ENCODE measurements at places on chromosomes 5 and 9. TPM values are rescaled to one million over a fixed set of nuclear protein-coding genes. Genes with fewer than 3 reads are reported as not detected.

SLC46A2 gene
- total RNA-seq, result not detected

SGCD gene
- total RNA-seq, result not detected

SLC25A2 gene
- total RNA-seq, result 0.22 TPM

SPATA31C1 gene
- not detected for total RNA-seq

STPG3 gene
- not detected for total RNA-seq

DNA sequence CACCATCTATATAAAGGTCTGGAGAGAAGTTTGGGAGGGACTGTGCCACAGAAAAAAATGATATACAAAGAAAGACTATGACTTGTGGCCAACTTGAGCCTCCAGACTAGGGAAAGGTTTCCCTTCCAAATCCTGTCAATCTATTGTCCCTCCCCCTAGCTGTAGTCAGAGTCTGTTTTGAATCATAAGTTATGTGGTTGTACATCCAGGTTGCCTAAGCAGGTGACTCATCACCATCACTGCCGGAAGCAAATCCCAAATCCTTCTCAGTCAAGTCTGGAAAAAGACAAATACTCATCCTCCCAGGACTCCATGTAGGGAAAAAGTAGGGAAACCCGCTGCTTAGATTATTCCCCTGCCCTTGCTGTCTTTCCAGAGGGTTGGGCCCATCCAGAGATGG, 235.7 kb downstream of the CDK5RAP2 start:
- no peak for DNase-seq

GRCh38 chr9:120876842-120877240, at the start of gene PHF19:
Gene PHF19 (minus strand): TSS chr9:120877188. CDS start chr9:120874741, 2,447 bp downstream.
- DNase-seq, result no peak

DNA sequence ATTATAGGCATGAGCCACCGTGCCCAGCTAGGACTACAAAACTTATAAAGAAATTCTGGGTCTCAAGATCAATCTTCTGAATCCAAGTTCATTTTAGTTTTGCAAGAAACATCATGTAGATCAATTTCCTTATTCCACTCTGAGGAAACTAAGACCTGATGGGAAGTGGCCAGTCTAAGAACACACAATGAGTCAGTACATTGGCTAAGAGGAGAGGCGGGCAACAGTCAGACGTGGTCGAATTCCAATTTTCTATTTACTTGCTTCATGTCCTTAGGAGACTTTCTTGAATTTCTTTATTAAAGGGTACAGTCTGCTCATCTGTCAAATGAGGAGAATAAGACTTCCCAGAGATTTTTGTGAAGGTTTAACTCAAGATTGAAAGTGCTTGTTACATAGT, 432.1 kb upstream of the BRINP1 start:
- no peak for DNase-seq

GRCh38 chr9:95991326-95991725, 115.8 kb downstream of the ERCC6L2 start:
- no peak for DNase-seq

- no peak for DNase-seq
Observed at GRCh38 chr5:34900652-34901051, 14.7 kb downstream of the RAD1 start.

DNA sequence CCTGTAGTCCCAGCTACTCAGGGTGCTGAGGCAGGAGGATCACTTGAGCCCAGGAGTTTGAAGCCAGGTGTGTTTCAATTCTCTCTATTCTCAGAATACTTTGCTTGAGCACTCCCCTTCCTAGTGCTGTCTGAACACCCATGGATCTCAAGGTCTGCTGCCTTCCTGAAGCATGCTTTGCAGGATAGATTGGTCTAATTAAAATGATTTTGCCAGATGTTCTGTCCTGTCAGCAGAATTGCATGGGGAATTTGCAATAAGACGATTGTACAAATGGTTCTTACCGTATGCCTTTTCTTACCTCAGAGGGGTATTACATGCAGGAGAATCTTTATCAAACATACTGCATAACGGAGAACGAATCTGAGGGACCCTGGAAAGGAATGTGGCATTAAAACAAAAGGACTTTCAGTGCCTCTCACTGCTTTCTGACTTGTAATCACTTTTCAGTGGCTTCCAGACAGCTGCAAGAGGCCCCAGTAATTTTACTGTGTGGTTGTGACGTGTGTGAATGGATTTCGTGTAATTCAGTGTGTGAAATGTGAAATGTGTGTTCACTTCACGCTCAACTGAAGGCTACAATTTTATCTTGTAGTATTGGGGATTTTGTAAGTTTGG, 587.2 kb upstream of the SEMA6A start:
- no peak for DNase-seq

GRCh38 chr5:35129921-35130485, 82.3 kb upstream of the AGXT2 start:
- peak; percentile 26 for DNase-seq

DNA sequence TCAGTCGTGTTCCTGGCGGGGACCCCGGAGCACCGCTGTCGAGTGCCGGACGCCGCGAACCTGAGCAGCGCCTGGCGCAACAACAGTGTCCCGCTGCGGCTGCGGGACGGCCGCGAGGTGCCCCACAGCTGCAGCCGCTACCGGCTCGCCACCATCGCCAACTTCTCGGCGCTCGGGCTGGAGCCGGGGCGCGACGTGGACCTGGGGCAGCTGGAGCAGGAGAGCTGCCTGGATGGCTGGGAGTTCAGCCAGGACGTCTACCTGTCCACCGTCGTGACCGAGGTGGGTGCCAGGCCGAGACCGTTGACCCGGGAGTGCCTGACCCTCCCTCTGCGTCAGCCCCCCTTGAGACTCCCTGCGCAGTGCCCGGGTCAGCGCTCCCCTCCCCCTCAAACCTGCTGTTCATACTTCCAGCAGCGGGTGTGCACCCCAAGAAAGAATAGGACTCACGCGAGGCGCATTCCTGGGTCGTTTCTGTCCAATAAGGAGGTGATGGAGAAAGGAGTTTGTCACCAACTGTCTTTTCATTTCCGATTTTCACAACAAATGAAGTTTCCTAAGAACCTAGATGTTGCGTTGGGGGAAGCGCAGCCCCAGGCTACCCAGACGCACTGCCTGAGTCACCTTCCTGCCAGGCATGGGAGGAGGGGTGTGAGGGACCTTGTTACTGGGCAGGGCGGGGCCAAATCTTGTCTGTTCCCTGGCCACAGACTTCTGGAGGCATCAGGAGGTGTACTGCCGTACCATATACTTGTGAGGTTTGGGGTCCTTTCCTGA, 722 bp downstream of the SLC22A4 start:
- peak; percentile 69 for DNase-seq

GRCh38 chr9:137452761-137453642, 6.1 kb downstream of the NSMF start:
- no peak for DNase-seq

DNA sequence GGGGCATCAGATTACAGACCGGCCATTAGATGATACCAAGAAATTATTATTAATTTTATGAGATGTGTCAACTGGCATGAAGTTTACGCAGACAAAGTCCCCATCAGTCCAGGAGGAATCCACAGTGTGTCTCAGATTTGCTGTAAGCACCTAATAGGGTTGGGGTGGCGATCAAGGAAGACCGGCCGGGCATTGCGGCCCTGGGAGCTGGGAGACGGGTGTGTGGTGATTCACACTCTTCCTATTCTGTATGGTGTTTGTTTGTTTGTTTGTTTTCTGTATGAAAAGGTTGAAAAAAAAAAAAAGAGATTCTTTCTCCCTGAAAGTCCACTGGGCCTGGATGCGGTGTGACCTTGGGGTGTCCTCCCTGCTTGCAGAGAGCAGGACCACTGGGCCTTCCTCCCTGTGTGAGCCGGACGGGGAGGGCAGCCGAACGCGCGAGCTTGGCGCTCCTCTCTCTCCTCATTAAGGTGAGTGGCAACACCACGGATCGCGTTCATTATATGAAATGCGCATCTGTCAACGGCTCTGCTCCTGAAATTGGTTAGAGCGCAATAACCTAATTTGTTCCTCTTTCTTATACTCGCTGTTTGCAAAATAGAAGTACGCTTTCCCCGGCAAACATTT, 15.1 kb downstream of the RASGEF1C start:
- DNase-seq, result no peak

GRCh38 chr5:159833088-159833487, 83.2 kb upstream of the ADRA1B start:
- no peak for DNase-seq

DNA sequence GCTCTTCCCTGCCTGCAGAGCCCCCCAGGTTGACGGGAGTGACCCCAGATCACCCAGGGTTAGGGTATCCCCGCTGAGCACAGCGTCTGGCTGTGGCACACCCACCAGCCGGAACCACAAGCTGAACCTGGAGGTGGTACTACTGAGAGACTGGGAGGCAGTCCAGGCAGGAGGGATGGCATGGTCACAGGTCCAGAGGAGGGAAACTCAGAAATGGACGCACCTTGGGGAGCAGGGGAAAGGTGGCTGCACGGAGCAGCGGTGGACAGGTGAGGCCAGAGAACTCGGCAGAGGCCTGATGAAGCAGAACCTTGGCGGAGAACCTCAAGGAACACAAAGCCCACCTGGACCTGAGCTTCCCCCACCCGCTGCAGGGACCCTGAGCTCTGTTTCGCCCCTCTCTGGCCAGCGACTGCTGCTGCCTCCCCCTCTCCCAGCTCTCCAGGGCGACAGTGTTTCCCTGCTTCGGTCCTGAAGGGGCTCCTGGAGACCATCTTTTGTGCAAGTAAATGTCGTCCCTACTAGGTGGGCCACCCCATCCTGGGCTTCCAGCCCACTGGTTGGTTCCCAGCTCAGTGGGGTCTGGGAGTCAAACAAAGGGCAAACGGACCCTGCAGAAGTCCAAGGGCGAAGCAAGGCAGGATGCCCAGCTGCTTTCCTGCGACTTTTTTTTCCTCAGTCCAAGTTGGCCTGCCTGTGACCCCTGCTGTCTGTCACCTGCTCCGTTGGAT, 845 bp downstream of the ADGRD2 start:
- DNase-seq, result no peak

DNA sequence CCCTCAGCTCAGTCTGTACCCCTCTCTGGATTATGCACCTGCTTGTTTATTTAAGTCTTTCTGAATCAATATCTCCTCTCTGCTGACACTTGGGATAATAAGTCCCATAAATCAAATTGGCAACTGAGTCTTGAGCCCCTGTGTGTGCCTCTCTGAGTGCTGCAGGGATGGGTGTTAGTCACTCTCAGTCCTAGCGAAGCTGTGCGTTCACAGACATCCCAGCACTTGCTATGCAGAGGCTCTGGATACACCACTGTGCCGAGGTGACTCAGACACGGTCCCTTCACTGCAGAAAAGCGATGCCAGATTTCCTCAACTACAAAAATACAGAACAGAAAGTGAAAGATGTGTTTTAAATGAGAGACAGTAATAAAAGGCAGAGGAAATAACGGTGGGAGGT, 4.1 kb upstream of the KCNMB1 start:
- DNase-seq, result peak; percentile 46

GRCh38 chr5:38722918-38723317, 122.9 kb upstream of the OSMR start:
- DNase-seq, result no peak

DNA sequence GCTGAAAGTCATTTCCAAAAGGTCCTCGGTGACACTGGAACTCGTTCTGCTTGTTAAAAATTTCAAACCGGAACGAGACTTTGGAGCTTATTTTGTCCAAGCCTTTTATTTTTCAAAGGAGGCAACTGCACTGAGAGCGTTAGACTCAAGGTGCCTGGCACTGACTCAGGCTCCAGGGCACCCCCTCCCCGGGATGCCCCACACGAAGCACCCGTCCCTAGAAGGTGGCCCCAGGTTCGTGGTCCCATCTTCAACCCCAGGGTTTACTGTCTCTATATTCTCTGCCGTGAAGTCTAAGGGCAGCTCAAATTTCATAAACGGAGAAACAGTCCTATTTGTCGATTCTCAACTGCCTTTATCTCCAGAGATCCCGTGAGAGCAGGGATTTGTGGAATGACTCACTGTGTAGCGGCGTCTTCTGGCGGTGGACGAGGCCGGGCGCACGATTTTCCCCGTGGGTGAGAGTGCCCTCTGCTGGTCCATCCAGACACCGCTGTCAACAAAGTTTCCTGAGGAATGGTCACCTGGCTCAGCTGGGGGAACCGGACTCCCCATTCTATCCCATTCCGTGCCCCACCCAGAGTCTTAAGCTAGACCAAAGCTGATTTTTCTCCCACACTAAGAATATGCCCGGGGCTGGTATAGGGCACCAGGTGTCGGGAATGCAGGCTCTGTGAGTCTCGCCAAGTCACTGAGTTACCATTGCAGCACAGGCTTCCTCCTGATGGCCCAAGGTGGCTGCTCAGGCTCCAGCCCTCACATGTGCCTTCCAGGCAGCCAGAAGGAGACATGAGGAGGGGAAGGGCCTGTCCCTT, 27.1 kb upstream of the SLC6A19 start:
- DNase-seq, result peak; percentile 64

GRCh38 chr9:129494113-129494789, 126.7 kb downstream of the C9orf50 start:
- DNase-seq, result no peak

- DNase-seq, result no peak
Observed at GRCh38 chr5:54772684-54773083, 212.7 kb downstream of the ESM1 start.

DNA sequence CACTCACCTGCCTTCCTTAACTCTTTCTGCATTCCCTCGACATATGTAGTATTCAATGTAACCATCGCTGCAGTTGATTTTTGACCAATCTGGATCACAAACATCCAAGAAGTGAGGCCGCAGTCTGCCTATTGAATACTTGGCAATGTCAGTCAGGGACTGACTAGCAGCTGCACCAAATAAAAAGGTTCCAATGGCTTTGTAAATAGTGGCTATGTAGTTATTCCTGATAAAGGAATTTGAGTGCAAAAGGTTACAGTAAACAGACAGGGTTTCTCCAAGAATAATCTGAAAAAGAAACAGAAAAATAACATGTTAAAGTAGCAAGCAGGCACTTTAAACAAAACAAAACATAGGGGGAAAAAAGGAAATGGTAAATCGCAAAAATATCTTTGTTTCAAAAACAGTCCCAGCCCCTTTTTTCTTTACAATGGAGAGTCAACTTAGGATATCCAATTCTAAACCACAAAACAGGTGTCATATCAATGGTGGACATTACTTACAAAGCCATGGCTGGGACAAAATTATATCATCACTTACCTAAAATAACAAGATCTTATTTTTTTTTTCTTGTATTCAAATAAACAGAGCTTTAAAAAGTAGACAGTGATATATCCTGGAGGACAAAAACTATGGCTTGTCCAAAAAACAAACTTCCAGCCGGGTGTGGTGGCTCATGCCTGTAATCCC, 66.8 kb downstream of the PLPP1 start:
- no peak for DNase-seq

All from CD4-positive, alpha-beta T cell (primary cell).